ENCODE measurements at places on chromosomes 16 and 17.

DNA sequence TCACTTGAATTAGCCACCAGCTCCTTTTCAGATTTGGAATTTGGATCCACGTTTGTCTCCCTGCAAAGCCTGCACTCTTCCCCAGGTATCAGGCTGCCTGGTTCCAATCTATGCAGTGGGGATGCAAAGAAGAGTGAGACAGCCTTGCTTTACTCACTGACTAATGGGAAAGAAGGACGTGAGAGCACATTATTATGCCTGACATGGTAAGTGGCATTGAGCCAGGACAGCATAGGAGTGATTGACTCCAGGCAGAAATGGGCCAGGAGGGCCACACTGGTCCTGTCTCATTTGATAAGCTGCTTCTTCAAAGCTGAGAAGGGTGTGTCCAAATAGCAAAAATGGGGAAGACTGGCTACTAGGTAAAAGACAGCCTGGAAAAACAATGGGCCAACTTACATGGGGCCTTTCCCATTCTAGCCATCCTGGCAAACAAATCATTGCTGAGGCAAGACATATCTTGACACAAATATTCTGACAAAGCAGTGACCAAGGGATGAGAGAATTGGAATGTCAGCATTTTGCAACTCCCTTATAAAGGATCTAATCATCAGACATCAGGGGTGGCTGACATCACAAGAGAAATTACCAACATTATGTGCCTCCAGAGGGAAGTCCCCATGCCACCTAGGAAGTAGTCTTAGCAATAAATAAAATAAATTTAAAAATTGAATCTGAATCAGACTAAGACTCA lies 38.6 kb downstream of the CDH11 start:
- DNase-seq = no peak

GRCh38 chr16:85553436-85554113 lies 59.5 kb upstream of the GSE1 start:
- peak; percentile 82 for DNase-seq

DNA sequence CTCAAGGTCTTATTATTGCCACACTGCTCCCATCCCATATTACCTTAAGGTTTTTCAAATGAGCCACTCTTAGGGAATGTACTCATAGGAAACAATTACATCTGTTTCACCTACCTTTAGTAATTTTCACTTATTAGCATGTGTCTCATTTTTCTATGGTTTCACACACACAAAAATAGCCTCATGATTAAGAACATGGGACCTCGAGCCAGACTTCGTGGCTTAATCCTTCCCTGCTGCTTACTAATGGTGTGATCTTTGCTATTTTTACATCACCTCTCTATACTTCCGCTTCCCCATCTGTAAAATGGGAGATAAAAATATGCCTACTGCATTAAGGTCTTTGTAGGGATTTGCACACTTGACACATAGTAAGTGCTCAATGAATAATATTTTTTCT lies 38.5 kb downstream of the OTOA start:
- DNase-seq = no peak

DNA sequence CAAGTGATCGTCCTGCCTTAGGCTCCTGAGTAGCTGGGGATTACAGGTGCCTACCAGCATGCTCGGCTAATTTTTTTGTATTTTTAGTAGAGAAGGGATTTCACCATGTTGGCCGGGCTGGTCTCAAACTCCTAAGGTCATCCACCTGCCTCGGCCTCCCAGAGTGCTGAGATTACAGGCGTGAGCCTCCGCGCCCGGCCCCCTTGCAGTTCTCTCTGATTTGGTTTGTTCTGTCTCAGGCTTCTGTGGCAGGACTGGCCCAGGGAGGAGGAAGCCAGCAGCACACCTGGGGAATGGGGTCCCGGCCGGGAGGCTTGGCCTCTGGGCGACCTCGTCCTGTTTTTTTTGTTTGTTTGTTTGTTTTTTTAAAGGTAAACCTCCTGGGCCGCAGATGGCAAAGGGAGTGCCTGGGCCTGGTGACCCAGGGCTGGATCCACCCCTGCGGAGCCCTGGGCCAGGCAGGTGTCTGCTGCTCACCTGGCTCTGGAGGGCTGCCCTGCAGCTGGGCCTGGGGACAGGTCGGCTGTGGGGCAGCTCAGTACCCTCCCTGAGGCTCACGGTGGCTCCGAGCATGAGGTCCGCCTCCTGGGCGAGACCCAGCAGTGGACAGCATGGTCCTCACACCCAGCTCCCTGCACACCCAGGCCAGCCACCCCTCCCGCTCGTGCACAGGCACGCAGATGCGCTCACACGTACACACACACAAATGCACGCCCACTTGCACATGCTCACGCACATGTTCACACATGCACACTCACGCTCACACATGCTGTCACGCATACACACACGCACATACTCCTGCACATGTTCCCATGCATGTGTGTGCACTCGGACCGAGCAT lies 3.3 kb upstream of the NUDT16L1 start:
- DNase-seq = no peak

DNA sequence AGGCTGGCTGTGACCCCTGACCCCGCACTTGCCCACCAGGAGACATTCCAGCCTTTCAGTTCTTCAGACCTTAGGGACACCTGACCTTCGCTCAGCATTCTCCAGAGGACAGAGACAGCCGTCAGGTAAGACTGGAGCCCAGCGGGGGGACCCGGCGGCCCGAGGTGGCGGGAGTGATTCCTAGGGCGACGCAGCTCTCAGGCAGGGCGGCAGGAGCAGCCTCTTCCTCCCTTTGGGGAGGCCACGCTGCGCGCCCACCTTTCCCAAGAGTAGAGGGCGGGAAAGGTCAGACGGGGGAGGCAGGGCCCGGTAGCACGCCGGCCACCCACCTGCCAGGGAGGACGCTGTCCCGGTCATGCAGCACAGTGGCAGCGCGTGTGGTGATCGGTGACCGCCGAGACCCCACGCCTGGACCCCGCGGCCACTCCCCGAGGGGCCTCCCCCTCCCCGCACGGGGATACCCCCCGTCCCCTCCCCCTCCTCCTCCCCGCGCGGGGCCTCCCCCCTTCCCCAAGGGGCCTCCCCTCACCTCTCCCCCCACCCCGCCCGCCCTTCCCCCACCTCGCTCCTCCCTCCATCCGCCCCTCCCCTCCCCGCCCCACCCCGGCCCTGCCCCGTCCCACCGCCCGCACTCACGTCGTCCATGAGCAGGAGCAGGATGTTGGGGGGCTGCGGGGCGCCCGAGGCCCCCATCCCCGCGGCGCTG lies 472 bp downstream of the GALNS start:
- no peak for DNase-seq

DNA sequence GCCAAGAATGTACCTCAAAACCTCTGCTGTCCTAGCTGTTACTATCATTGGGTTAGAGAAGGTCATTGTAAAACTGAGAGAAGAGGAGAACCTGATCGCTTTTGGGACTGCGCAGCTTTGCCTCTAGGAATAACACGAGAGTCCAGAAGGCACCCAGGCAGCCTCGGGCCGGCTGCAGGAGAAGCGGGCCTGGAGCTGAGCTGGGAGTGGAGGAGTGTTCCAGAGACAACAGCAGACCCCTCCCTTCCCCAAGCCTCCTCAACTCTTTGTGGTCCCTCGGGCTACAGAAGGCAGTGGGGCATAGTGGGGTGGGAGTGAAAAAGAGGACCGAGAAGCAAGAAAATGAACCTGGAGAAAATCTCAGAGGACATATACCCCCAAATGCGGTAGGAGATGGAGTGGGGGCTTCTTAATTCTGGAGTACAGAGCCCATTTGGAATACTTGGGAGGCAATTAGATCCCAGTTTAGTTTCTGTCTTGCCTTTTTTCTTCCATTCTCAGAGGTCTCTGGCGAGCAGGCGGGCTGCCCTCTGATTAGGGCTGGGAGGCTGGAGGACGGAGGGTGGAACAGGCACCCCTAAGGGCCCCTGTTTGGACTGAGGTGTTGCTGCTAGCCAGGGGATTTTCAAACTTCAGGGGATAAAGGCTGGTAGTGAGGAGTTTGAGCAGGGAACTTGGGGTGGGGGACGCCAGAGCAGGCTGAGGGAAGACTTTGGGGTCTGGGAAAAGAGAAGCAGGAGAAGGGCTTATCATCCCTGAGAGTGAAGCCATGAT lies 13.3 kb upstream of the HOXB2 start:
- DNase-seq = no peak

- peak; percentile 49 for DNase-seq
Observed at GRCh38 chr16:58110571-58111301, 18.4 kb downstream of the CFAP20 start.

DNA sequence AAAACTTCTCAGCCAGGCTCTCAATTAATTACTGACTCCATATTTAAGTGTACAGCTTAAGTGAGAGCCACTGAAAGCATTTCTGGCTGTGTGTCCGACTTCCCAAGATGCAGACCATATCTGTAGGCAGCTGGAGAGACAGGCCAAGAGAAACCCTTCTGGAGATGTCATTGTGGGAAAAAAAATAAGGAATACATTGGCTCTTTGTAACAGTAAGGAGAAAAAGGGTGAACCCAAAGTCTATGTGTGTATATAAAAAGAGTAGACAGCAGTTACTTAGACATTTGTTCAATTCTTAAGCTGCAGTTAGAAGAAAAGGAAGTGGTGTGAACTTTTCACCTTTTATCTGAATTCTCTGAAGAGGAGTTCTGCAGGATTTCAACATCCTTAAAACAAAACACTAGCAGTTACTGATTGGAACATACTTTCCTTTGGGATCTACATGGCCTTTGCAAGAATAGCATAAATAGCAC lies 21.7 kb downstream of the FAM117A start:
- DNase-seq = no peak

- DNase-seq = no peak
Observed at GRCh38 chr17:36127199-36127893, 23.7 kb downstream of the CCL4 start.

GRCh38 chr16:27235055-27235937 lies 32.0 kb downstream of the KDM8 start:
- peak; percentile 94 for DNase-seq

DNA sequence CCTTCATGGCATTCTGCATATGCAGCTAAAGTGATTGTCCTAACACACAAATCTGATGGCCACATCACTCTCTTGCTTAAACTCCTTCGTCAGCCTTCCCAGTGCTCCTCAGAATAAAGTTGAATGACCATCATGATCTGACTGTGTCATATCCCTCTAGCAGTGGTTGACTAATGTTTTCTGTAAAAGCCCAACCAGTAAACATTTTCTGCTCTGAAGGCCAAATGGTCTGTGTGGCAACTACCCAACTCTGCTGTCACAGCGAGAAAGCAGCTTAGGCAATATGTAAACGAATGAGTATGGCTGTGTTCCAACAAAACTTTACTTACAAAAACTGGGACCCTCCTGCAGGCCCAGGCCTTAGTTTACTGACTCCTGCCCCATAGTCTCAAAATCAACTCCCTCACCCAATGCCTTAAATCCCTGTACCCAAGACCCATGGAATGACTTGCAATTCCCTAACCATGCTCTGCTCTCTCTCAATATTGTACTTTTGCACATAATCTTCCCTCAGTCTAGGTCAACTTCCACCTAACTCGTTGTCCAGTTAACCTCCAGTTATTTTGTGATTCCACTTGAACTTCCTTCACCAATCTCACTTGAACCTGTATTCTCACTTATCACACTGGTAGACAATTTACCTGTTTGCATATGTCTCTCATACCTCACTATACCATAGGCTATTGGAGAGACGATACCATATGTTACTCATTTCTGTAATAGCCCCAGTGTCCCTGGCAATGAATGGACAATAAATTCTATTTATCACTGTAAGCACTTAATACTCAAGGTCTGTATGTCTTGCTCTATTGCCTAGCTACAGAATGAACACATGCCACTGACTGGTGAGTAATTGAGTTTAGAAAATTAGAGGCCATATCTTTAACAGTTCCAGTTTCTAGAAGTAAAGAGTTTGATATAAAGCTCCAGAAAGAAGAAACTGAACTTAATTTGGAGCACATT lies 29.1 kb downstream of the TMEM100 start:
- DNase-seq = peak; percentile 48

DNA sequence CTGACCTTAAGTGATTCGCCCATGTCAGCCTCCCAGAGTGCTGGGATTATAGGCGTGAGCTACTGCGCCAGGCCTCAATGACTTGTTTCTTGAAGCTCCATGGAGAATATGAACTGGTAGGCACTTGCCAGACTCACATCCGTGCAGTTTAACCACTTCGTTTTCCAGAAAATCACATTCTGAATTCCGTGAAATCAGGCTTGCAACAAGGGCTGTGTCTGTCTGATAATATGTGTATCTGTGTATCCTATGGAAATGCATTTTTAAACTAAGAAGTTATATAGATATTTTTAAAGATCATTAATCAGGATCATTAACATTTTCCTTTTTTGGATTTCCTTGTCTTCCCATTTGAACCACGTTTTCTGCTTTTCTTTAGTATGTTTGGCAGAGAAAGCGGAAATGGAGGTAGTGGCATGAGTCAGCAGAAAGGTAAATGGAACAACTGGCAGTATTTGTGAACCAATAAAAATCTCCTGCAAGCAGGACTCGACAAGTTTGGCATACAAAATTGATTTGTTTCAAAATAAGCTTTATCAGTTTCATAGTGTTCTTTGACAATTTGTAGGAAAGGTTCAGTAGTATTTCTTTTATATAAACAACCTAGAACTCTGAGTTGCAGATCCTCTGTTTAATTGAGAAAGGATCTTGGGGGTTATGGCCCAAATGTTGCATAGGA lies 33.0 kb downstream of the USP10 start:
- DNase-seq = no peak

DNA sequence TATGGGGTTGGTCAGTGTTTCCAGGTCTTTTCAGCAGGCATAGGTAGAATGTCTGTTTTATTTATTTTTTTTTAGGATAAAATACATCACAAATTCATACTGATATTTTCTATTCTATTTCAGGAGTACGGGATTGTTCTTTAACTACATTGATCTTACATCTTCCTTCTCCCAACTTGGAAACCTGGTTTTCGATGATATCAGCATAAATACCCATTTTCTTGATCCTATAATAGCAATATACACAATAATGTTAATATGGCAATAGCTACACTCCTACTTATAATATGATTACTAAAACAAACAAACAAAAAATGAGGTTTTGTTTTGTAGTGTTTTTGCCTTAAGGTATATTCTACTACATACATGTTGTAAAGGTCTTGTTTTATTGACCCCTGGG lies 962.4 kb upstream of the GOT2 start:
- DNase-seq = no peak

- DNase-seq = no peak
Observed at GRCh38 chr16:58563235-58563634, 47.9 kb downstream of the SETD6 start.

GRCh38 chr16:89386306-89387185 lies 103.8 kb downstream of the ANKRD11 start:
- no peak for DNase-seq

DNA sequence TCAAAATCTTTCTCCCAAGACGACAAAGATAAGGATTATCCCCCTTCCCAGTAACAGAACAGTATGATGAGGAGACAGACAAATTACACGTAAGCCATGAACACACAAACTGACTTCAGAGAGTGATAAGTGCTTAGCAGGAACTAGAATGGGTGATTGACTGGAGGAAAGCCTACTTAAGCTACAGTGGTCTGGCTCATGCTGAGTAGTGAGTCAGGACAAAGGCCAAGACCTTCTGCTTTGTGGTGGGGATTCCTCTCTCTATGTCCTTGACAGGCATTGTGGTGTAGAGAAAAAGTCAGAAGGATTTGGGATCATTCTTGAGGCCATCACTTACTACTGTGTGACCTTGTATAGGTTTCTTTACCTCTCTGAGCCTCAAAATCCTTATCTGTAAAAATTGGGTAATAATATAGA lies 381.9 kb upstream of the CCL2 start:
- DNase-seq = no peak
